Mesenteric fat pad (tissue), 1 donor: ENCODE measurements at places on chromosomes 6 and 20.

- no peak for DNase-seq
Observed at GRCh38 chr6:86128130-86128814, 485.6 kb upstream of the SYNCRIP start.

DNA sequence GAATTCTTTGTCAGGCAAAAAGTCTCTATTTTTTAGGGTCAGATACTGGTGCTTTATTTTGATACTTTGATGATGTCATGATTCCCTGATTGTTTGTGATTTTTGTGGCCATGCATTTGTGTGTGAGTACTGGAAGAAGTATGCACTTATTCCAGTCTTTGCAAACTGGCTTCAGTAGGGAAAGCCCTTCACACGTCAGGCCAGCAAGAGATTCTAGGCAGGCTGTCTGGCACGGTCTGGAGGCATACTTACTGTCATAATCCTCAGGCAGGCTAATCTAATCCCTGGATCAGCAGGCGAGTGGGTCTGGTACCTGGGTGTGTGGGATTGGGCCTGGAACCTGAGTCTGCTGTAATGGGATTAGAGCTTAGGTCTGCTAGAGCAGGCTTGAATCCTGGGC is 391.8 kb upstream of the MMS22L start:
- no peak for DNase-seq

DNA sequence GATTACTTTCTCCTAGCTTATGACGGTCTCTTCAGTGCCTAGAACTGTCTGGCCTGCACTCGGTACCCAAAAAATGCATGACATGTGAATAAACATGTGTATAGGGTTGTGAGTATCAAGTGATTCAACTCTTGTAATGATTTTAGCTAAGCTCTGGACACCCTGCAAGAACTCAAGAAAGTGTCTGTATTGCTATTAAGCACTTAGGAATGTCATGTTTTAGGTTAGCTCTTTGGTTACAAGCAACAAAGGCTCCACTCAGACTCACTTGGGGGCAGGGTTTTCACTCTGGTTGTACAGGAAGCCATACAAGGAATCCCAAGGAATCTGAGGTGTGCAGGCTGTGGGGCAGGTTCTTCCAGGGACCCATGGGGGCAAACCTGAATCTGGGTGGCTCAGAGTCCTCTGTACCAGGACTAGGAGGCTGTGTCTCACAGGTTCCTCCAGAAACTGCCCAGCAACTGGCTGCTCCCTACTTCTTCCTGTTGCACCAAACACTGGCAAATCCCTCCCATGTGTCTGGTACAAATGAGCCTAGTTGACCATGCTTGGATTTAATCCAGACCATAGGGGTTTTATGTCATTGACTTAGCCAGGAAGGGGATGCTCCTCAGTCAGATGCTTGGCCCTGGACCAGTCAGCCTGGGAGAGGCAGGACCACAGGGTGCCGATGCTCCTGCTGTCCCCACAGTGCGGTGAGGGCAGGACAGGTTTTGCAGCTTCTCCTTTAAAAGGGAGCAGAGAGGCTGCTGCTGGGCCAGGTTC is 77.9 kb upstream of the CDH4 start:
- no peak for DNase-seq

DNA sequence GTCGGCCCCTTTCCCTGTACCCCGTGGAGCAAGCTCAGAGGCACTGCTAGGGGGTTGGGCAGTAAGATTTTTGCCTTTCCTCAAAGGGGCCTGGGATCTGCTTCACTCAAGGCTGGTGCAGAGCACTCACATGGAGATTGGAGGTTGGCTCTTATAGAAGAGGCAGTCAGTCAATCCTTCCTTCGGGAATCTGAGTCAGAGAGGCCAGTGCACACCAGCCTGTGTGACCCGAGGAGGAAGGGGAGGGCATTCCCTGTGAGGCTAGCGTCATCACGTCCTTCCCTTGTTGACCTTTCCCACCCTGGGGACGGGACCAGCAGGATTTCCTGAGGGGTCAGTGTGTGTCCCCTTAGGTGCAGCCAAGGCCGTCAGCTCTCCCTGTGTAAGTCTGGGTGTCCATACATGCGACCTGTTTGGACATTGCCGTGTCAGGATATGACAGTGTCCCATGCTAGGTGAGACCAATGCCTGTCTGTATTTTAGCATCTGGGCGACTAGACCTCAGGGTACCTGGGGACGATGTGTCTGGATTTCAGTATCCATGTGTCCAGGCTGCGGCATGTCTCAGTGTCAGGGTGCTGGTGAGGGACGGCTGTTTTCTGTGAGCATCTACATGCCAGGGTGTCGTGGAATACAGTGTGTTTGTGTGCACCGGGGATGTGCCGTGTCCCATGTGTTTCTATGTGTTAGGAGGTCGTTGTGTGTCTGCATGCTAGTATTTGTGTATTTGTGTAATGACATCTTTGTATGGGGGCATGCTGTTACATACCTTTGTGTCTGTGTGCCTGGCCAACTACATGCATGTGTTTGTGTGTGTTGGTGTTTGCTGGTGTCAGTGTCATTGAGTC is 2.8 kb upstream of the ZNF512B start:
- no peak for DNase-seq

DNA sequence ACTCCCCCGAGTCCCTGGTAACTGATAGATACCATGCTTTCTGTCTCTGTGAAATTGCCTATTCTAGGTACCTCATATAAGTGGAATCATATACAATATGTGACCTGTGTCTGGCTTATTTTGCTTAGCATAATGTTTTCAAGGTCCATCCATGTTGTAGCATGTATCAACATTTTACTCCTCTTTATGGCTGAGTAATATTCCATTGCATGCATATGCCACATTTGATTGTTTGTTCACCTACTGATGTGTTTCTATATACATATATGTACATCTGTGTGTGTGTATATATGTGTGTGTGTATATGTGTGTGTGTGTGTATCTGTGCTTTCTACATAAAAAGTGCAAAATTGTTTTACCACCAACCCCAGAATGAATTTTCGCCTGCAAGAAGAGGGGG is 119.1 kb downstream of the ADAT2 start:
- DNase-seq = no peak

GRCh38 chr6:64969139-64969538 is 737.9 kb downstream of the EYS start:
- DNase-seq = no peak

DNA sequence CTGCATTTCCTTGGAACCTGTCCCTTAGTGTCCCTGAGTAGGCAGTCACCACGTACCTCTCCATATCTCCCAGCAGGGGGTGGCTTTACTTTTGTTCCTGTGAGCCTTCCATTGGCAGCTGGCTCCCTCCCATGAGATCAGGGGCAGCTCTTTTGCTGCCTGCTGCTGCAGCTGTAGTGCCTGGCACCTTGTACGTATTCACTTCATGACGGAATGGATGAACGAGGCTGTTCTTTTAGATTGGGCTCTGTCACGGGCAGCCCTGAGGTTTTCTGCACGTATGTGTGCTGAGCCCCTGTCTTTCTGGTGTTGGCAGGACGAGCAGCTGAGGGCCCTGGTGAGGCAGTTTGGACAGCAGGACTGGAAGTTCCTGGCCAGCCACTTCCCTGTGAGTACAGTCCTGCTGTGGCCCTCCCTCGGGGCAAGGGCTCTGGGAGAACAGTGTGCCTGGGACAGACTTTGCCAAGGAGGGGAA is 14.6 kb downstream of the MYBL2 start:
- no peak for DNase-seq

DNA sequence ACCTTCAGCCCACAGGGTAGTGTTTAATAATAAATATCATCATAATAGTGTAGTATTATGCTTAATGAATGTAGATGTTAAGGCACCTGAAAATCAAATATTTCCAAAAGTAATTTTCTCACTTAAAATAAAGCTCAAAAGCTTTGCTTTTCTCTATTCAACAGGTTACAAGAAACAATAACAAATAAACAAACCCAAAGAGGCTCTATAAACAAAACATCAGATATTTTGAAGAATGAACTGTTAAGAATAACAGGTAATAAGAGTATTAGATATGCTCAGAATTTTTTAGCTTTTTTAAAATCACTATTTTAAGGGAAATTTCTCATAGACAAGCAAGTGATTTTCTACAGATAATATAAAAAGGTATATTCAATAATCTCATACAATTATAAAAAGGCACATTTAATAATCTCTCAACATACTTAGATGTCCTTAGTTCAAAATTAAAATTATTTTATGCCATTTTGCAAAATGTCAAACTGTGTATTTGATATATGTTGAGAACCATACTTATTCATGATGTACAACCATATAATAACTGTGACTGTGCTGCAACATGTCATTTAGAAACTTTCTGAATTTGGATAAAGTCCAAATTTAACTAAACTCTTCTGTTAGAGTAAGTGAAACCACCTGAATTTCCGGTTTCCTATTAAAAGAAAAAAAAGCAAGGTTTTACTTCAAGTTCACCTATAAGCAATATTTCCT is 35.8 kb downstream of the PHIP start:
- no peak for DNase-seq

GRCh38 chr6:157099912-157100593 is 223.3 kb downstream of the TMEM242 start:
- no peak for DNase-seq

DNA sequence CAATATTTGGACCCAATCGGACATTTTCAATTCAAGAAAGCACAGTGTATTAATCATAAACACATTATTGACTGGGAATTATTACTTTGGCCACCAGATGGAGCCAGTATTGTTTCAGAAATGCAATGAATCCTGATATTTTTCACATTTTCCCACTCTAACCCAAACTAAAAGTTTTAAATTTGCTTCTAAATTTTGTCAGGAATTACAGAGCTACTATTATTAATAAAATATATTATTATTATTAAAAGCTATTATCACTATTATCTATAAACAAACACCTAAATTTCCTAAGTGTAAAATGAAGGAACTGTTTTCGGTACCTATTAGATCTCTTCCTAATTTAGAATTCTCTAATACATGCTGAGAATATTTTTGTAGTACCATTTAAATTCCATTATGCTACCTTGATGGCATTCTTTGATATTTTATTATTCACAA is 245.3 kb downstream of the OGFRL1 start:
- no peak for DNase-seq

DNA sequence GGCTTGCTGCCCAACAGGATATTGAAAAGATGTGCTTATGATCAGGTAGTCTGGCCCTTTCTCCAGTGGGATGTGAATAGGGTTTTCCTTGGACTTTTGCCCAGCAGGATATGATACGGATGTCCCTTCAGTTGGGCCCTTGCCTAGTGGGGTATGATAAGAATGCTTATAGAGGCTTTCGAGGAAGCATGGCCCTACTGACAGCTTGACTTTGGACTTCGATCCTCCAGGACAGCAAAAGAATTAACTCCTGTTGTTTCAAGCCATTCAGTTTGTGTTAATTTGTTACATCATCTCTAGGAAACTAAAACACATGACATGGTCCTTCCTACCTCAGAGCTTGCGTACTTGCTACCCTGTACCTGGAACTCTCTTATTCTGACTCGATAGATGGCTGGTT is 9.7 kb upstream of the ZNF334 start:
- DNase-seq = no peak

GRCh38 chr20:3430376-3431069 is 23.1 kb upstream of the DNAAF9 start:
- DNase-seq = no peak

DNA sequence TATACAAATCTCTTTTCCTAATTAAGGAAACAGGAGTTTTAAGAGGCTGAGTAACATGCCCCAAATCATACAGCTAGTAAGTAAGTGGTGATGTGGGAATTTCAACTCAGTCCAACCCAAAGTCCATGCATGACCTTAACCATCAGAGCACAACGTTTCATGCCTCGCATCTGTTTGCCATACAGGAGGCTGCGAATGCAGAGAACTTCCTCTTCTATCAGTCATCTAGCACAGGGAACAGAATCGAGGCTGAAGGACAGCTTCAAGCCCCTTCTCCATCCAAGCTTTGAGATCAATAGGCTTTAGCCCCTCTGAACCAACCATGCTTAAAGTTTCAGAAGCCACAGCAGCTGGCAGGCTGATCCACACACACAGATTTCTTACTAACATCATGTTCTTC is 113.2 kb downstream of the MAFB start:
- DNase-seq = no peak

GRCh38 chr6:30135757-30136156 is at the start of gene TRIM40:
Gene TRIM40 (plus strand): TSS chr6:30136140. CDS start chr6:30137037, 897 bp downstream.
- no peak for DNase-seq

DNA sequence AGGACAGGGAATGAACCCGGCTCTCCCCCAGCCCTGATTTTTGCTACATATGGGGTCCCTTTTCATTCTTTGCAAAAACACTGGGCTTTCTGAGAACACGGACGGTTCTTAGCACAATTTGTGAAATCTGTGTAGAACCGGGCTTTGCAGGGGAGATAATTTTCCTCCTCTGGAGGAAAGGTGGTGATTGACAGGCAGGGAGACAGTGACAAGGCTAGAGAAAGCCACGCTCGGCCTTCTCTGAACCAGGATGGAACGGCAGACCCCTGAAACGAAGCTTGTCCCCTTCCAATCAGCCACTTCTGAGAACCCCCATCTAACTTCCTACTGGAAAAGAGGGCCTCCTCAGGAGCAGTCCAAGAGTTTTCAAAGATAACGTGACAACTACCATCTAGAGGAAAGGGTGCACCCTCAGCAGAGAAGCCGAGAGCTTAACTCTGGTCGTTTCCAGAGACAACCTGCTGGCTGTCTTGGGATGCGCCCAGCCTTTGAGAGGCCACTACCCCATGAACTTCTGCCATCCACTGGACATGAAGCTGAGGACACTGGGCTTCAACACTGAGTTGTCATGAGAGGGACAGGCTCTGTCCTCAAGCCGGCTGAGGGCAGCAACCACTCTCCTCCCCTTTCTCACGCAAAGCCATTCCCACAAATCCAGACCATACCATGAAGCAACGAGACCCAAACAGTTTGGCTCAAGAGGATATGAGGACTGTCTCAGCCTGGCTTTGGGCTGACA is 28.8 kb upstream of the ZBP1 start:
- DNase-seq = no peak

DNA sequence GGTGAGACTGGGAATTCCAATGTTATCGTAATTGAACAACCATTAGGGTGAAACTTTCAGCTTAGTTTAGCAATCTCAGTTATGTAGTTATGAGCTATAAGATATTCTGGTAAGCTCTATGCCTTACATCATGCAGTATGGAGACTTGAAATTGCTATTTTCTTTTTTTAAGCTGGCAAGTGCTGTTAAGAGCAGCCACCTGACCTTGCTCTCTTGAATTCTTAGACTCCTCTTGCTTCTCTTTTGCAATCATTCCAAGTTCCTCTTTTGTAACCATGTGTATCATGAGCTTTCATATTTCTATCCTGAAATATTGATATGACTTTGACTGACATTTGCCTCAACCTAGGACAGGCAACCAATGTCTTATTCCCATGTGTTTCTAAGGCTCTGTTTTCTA is 446.3 kb upstream of the SLC35B3 start:
- DNase-seq = no peak

DNA sequence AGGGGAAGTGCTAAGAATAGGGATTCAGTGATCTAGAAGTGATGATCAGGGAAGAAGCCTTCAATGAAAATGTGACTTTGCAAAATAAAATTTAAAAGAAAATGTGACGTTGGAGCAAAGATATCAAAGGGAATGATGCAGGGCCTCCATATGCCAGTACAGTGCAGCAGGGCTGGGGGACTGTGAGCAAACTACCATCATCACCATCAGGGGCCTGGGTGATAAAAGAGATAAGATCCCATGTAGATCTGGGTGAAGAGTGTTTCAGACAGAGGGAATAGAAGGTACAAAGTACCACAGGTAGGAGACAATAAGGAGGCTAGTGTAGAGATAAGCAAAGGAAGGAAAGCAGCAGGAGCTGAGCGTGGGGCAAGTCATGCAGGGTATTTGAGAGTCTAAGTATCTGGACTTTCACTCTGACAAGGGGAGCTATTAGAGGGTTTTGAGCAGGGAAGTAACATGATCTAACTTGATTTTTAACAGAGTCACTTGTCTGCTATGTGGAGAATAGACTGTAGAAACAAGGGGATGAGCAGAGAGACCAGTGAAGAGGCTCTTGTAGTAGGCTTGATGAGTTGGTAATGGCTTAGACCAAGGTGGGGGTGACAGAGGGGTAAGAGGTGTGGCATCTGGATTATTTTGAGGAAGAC is 295.6 kb downstream of the ZFAND3 start:
- no peak for DNase-seq
